Activated naive CD8-positive, alpha-beta T cell treated with anti-CD3 and anti-CD28 coated beads, Interleukin-2, amount 50 U/mL, for 16 hours (primary cell): ENCODE measurements at places on chromosomes 16 and 17.

DNA sequence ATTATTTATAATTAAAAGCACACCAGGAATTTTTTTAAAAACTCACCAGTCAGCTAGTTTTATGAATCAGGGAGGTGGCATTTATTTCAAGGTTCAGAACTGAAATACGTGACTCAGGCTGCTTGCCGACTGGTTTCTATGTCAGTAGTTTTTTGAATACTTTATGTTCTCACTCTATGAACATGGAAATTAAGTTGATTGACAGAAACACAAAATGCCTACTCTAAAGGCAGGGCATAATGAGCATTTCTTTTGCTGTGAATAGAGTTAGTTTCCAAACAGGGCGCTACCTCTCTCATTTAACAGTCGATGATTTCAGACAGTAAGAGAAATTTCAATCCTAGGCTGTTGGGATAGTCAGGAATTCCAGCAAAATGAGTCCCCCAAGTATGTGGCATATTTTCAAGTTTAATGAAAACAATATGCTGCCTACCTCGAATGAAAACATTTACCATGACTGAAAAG is 6.7 kb downstream of the HS3ST3B1 start:
- no peak for DNase-seq

DNA sequence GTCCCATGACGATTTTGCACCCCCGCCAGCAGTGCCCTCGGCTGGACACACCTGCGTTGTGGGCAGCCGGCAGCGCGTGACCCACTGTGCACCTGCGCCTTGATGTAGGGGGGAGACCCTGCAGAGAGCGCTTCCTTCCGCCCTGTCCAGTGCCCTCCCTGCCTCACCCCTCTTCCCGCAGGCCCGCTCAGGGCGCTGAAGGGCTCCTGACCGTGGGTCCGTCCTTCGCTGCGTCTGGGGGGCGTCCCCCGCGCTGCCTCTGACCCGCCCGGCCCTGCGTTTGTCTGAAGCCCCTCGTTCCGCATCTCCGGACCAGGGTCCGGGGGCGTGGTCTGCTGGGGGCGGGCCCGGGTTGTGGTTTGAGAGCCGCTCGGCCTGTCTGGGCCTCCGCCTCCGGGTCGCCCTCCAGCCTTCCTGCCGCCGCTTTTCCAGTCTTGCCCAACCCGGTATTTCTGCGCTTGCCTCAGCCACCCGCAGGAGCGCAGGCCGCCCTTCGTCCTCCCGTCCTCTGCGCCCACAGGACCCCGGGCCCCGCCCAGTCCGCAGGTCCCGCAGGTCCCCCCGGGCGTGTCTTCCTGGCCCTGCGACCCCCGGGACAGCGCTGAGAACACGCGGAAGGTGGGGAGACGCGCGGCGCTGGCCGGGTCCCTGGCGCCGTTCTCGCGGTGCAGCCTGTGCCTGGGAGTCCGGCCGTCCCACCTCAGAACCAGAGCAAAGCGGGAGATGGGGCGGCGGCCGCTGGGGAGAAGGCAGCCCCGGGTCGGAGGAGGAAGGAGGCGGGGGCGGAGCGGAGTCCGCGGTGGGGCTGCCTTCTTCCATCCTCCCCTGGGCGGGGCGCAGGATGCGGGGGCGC is 4.0 kb upstream of the IL17C start:
- no peak for DNase-seq

DNA sequence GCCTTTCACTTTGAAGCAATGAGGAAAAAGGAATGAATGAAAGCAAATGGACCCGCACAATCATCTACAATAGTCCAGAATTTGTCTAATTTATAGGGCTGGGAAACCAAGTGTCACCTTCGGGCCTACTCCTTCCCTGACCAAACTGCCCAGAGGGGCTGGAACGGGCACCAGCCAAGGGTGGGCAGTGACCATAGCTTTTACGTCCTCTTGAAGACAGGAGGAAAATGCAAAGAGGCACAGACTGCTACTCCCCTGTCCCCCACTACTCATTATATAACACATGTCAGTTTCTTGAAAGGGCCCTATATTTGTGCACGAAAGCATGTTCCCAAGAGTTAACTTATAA is 122.3 kb downstream of the ZFHX3 start:
- DNase-seq = no peak

GRCh38 chr16:17509194-17509593 is 38.4 kb upstream of the XYLT1 start:
- DNase-seq = no peak

GRCh38 chr16:82016263-82016662 is 5.0 kb upstream of the SDR42E1 start:
- no peak for DNase-seq

DNA sequence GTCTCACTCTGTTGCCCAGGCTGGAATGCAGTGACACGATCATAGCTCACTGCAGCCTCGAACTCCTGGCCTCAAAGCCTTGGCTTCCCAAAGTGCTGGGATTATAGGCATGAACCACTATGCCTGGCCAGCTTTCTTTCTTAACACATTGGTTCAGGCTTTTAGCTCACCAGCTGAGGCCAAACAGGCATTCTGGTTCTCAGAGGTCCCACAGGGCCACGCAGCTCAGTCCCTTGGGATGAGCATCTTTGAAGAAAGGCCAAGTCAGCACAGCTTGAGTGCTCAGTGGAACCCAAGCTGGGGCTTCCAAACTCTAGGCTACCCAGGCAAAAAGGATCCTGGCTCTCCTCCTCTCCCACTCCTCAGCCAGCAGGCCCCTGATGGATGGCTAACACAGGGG is 2.5 kb downstream of the PIK3R5 start:
- DNase-seq = no peak

- DNase-seq = no peak
Measured at GRCh38 chr17:79045001-79045729, 21.2 kb downstream of the C1QTNF1 start.

- DNase-seq = no peak
Measured at GRCh38 chr17:8012045-8012580, 9.7 kb downstream of the GUCY2D start.

- no peak for DNase-seq
Measured at GRCh38 chr17:41781404-41782110, 5.0 kb downstream of the JUP start.

DNA sequence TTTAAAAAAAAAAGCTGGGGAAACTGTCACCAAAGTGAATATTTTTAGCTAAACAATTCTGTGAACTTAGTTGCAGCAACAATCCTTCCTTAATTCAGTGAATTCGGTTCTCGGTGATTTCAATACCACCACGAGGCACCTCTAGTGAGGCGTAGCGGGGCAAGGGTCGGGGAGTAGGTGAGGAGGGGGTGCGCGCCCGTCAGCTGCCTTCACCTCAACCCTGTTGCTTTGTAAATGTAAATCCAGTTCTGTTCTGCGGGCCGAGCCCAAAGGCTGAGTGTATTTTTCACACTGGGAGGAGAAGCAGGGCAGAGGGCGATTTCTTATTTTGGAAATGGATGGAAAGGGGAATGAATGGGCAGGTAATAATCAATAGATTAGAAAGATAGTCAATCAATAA is 17.4 kb downstream of the SALL1 start:
- DNase-seq = no peak

GRCh38 chr17:12866244-12866643 is 76.9 kb downstream of the ARHGAP44 start:
- DNase-seq = no peak
